ENCODE measurements at places on chromosomes 16 and 17. TPM values are rescaled to one million over a fixed set of nuclear protein-coding genes. Genes with fewer than 3 reads are reported as not detected.
A peak's percentile ranks its signal among the peaks of the same experiment; 100 is the strongest.

DNA sequence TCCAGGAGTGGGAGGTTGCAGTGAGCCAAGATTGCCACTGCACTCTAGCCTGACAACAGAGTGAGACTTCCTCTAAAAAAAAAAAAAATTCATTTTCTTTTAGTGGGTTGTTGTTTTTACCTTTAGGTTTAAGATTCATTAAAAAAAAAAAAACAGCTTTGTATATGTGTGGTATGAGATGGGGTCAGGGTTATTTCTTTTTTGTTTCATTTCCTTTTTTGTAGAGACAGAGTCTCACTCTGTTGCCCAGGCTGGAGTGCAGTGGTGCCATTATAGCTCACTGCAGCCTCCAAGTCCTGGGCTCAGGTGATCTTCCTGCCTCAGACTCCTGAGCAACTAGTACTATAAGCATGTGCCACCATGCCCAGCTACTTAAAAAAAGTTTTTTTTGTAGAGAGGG, 47.0 kb downstream of the BCAS3 start:
- H3K4me1 ChIP-seq, result peaks cover 4% of the 10 kb centered on the region
- no peaks in the 10 kb centered on the region for H3K36me3 ChIP-seq
- no peak overlapping the region for H3K4me3 ChIP-seq
- no peak for DNase-seq
- H3K27me3 ChIP-seq, result no peaks in the 10 kb centered on the region

- no peak overlapping the region for H3K4me3 ChIP-seq
- no peaks in the 10 kb centered on the region for H3K4me1 ChIP-seq
- no peak for DNase-seq
- no peaks in the 10 kb centered on the region for H3K27me3 ChIP-seq
These were observed 33.8 kb downstream of the ESRP2 start for GRCh38 chr16:68202091-68202519.

GRCh38 chr17:77098884-77099545, 41.8 kb upstream of the SEC14L1 start:
- no peaks in the 10 kb centered on the region for H3K27me3 ChIP-seq
- peak overlapping the region; percentile 79 for H3K27ac ChIP-seq
- H3K36me3 ChIP-seq, result peaks cover 7% of the 10 kb centered on the region
- no peaks in the 10 kb centered on the region for H3K4me1 ChIP-seq
- H3K4me3 ChIP-seq, result no peak overlapping the region

RPA1 gene
- total RNA-seq, result 16.3 TPM

HCRT gene
- not detected for total RNA-seq

TAT gene
- not detected for total RNA-seq

CSH2 gene
- not detected for total RNA-seq

SPATA22 gene
- total RNA-seq, result not detected

C1QTNF8 gene
- total RNA-seq, result not detected

Measured in esophagus squamous epithelium (tissue), 5 donors.